ENCODE measurements at places on chromosomes 3 and 15.

GRCh38 chr3:114586119-114586518, 292.3 kb downstream of the TIGIT start:
- DNase-seq: no peak

DNA sequence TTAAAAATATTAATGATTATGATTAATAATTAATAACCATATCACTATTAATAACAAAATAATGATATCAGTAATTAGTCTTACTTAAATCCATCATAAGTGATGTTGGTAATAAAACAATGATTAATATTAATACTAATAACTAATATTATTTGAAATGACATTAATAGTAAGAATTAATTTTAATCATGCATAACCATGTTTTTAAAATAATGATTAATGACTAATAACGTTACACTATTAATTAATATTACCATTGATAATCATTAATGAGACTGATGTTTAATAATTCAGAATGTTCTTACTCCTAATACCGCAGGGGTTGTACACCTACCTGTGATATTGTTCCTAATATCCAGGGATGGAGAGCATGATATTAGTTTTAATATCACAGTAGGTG, 53.4 kb upstream of the FRG2C start:
- no peak for DNase-seq

GRCh38 chr15:70121624-70122302, 24.0 kb upstream of the TLE3 start:
- peak; percentile 55 for DNase-seq

DNA sequence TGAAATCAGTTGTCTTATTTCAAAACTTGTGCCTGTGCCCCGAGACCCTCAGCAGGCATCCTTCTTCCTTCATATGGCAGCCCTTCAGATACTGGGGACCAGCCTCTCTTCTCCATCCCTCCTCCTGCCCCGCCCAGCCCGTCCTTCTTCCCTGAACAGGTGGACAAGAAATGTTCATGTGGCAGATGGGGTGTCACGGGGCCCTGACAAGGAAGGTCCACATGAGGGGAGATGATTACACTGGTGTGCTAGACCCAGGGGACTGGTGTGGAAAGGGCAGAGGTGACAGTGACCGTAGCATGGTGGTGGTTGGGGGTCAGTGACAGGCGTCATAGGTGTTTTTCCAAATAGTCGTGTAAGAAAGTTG, 150.9 kb downstream of the CHDH start:
- DNase-seq: no peak

GRCh38 chr15:89975482-89976245, 25.5 kb upstream of the ZNF710 start:
- no peak for DNase-seq

DNA sequence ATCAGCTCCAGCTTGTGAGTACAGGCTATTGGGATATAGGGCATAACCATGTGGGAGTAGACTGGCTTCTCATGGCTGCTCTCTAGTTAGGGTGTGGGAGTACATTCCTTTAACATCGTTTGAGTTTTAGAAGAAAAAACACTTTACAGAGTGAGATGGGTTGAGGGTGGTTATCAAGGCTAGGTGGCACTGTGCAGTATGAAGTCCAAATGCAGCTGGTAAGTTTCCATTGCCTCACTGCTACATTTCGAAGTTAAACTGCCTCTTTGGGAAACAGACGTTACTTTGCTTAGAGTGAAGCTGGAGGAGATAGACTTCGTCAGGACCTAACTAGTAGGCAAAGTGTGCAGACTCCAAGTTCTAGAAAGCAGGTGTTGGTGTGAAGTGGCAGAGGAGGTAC, 192.4 kb downstream of the SQOR start:
- no peak for DNase-seq

DNA sequence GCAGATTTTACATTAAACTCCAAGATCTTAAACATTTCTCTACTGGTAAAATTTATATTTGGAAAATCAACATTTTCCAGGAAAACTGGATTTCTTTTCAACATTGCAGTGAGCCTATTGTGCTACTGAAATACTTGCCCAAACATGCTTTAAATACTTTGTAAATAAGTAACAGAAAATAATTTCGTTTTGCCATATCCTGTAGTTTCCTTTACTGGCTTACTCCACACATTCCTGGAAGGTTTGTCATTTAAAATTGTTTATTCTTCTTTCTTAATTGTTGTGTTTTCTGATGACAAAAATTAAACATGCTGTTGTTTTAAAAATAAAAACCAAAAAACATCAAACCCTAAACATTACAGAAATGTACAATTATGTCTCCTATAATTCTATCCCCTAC, 22.0 kb downstream of the ACAD11 start:
- peak; percentile 62 for DNase-seq

Measured in EL (cell line).